AG04450 (cell line): ENCODE measurements at places on chromosomes 7 and 10. TPM values are rescaled to one million over a fixed set of nuclear protein-coding genes. Genes with fewer than 3 reads are reported as not detected.

GRCh38 chr10:80535671-80536360 is 1.9 kb upstream of the SH2D4B start:
- DNase-seq: no peak

DNA sequence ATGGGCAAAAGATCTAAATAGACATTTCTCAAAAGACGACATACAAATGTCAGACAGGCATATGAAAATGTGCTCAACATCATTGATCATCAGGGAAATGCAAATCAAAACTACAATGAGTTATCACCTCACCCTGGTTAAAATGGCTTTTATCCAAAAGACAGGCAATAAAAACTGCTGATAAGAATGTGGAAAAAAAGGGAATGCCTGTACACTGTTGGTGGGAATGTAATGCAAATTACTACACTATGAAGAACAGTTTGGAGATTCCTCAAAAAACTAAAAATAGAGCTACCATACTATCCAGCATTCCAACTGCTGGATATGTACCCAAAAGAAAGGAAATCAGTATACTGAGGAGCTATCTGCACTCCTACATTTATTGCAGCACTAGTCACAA is 18.0 kb downstream of the GSDME start:
- no peak for DNase-seq

- DNase-seq: no peak
These were observed 224.6 kb downstream of the WDR37 start for GRCh38 chr10:1280466-1281404.

- no peak for DNase-seq
These were observed 59.9 kb upstream of the BTRC start for GRCh38 chr10:101294109-101294508.

GRCh38 chr10:102452672-102453340 is 1.5 kb upstream of the C10orf95 start:
- no peak for DNase-seq

- no peak for DNase-seq
These were observed 7.9 kb downstream of the GPRIN2 start for GRCh38 chr10:46548498-46549090.

DNA sequence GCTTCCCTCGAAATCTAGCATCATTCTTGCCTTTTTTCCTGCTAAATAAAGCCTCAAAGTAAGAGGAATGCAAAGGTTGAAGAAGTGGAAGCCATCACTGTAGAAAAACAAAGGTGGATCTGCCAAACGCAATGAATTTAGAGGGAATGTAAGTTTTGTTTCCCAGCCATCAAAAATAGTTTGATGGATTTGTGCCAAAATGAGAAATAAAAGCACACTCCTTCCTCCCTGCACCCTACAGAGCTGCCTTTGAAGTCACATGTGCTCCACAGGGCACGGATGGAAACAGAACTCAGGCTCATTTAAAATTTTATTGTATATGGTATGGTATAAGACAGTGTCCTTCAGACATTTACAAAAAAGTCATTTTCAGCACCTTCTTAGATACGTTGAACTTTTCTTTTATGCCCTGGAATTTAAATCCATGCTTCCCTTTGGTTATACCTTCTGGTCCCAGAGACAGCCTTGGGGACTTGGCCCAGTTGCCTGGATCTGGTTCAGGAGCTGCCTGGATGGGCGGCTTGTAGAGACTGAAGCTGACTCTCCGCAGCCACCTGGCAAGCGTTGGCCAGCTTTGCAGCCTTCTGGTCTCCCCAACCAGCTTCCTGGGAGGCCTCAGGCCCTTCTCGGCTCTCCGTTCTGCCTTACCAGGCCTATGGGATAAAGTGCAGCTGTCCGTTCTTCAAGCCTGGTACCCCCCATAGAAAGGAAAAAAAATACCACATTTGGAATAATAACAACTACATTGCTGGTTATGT is 228.5 kb upstream of the NEBL start:
- no peak for DNase-seq

DNA sequence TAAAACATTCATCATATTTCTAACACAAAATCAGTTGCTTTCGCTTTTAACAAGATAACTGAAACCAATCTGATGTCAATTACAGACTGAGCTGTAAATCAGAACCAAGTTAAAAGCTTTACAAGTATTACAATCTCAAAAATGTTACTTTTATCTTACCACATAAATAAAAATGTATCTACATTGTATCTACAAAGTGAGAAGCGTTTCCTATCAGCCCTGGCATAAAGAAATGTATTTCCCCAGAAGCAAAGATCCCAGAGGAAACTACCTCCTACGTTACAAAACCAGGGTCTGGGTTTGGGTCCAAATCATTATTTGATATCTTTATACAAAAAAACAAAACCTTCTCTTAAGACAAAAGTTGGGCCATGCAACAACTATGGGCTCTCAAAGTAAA is 2.6 kb downstream of the SMURF1 start:
- DNase-seq: no peak

DNA sequence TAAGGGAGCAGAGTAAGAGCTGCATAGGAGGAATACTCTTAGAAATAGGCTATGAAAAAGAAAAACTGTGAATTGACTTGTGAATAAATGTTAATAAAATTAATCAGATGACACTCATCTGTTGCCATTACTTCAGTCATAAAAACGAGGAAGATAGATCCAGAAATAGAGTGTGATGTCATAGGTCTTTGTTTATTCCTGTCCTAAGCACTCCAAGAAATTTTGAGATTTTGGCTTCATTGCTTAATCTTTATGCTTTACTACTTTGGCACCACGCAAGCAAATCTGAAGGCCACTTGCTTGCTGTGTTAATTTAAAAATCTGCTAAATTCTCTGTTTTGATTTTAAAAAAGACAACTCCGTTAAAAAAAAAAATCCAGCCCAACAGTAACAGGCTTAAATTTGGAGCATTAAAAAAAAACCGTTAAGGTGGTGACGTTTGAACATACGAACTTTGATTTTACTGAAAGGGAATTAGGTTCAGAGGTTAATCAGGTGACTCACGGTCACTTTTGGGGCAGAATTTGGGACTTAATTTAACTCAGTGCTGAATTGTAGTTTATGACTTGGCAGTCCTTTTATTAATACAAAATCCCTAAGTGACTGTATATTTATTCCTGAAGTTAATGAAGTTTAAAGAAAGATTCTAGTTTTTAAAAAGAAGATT is 3.4 kb downstream of the IFRD1 start:
- DNase-seq: no peak

DNA sequence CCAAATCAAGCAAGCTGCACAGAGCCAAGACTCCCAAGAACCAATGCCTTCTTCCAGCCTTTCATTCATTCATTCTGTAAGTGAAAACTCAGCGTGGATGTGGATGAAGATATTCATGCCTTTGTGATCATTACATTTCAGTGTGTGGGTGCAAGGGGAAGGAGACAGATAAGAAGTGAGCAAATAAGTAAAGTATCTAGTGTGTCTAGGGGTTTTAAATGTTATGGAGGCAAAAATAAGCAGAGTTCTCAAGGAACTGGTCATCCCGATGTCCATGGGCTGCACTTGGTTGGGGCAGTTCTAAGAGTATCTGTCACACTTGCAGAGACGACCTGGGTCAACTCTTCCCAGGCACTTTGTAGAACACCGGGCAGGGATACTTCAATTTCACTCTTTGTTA is 149.1 kb downstream of the KIAA1217 start:
- no peak for DNase-seq

ZRANB1 gene
- polyA plus RNA-seq: 29.9 and 36.9 TPM in 2 replicates

PHKG1 gene
- polyA plus RNA-seq: 0.20 and 0.26 TPM in 2 replicates

MYPN gene
- polyA plus RNA-seq: 2.6 and 2.9 TPM in 2 replicates

WDR86 gene
- 0.15 and 0.17 TPM in 2 replicates for polyA plus RNA-seq

OSBPL3 gene
- polyA plus RNA-seq: 33.3 and 37.8 TPM in 2 replicates
